Activated naive CD8-positive, alpha-beta T cell treated with anti-CD3 and anti-CD28 coated beads, Interleukin-2, amount 10 ng/mL, durations not matched to agents 7 days and 5 days (primary cell): ENCODE measurements at places on chromosomes 6 and 20. TPM values are rescaled to one million over a fixed set of nuclear protein-coding genes. Genes with fewer than 3 reads are reported as not detected.

DNA sequence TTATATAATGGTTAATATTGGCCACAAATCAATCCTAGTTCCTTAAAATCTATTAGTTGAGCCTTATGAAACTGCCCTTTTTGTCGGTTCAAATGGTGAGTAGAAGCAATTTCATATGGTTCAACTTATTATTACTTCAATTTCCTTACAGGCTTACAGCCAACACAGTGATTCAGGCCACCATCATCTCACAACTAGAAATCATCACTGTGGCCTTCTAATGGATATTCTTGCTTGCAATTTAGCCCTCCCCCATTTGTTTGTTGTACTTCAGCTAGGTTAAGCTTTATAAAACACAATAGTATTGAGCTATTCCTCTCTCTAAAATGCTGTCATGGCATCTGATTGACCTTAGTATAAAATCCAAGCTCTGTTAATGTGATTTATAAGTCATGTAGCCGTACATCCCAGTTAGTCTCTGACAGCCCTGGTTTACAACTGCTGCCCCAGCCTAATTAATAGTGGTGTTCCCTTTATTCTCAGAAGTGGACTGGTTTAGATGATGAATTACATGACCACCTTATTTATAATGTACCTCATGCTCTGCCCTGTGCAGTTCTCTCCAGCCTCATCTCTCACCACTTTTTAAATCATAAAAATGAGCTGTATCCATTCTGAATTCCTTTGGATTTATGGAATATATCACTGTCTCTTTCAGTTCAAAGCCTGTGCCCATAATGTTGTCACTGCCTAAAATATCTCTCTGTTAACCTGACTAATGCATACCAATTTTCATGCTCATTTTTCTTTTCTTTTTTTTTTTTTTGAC is 36.7 kb downstream of the LAMA2 start:
- H3K36me3 ChIP-seq, result no peaks in the 10 kb centered on the region
- H3K4me1 ChIP-seq, result no peaks in the 10 kb centered on the region
- peaks cover 2% of the 10 kb centered on the region for H3K27me3 ChIP-seq

The BTNL2 gene
- total RNA-seq, result not detected

- H3K4me3 ChIP-seq, result no peak overlapping the region
- peaks cover 25% of the 10 kb centered on the region for H3K36me3 ChIP-seq
- no peaks in the 10 kb centered on the region for H3K27me3 ChIP-seq
- peaks cover 37% of the 10 kb centered on the region for H3K4me1 ChIP-seq
- H3K27ac ChIP-seq, result no peak overlapping the region
These were observed 58.3 kb downstream of the LY86 start for GRCh38 chr6:6646859-6647258.

- no peaks in the 10 kb centered on the region for H3K36me3 ChIP-seq
- no peaks in the 10 kb centered on the region for H3K4me1 ChIP-seq
- no peak for DNase-seq
- no peak overlapping the region for H3K4me3 ChIP-seq
- H3K27me3 ChIP-seq, result no peaks in the 10 kb centered on the region
These were observed 317.2 kb downstream of the LAMA2 start for GRCh38 chr6:129200151-129200550.

The ZC3H12D gene
- total RNA-seq, result 25.5 TPM
